ENCODE measurements at places on chromosomes 3 and 15.

DNA sequence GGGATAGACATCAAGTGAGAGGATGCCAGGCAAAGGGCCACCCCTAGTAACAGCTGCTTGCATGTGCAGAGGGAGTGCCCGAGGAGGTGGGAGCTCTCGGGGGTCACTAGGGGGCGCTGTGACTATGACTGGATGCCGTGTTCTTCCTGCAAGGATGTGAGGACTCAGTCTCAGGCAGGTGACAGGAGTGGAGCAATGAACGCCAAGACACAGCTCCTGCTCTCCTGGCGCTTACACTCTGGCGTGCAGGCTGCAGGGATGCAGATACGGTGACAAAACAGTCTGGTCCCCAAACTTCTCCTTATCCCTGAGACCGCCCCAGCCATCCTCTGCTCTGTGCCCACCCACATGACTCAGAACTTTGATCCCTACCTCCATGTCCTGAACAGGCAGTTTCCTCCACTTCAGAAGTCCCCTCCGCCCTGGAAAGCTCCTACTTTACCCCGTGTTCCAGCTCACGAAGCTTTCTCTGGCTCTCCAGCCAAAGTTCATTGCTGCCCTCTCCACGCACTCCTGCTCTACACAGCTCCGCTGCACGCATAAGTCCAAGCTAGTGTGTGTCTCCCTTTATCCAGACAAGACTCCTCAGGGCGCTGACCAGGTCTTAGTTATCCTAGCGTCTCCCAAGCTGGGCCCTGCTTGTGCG lies 14.7 kb downstream of the RHOV start:
- peak; percentile 69 for DNase-seq
- no peaks in the 10 kb centered on the region for H3K36me3 ChIP-seq
- H3K4me3 ChIP-seq: no peak overlapping the region

GRCh38 chr3:110743202-110743601 lies 328.4 kb upstream of the NECTIN3 start:
- DNase-seq: no peak
- no peak overlapping the region for H3K27ac ChIP-seq
- H3K4me1 ChIP-seq: no peaks in the 10 kb centered on the region
- H3K4me3 ChIP-seq: no peak overlapping the region

DNA sequence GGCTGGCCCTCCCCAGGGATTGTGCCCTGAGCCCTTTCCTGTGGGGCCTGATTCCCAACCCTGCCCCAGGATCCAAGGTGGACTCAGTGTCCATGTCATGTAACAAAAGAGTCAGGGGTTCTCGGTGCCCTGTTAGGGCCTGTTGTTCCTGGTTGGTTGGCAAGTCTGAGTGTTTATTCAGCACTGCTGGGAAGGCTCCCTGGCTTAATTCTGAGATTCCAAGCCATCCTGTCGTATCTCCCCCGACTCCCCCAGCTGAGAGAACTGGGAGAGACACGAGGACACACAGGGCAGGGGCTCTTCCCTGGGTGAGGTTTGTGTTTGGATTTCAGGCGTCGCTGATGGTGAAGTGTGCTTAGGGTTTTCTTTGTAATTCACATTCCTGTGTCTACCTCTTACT lies 78.3 kb downstream of the EEFSEC start:
- H3K4me3 ChIP-seq: no peak overlapping the region
- H3K36me3 ChIP-seq: no peaks in the 10 kb centered on the region
- H3K27me3 ChIP-seq: no peaks in the 10 kb centered on the region
- DNase-seq: peak; percentile 8

DNA sequence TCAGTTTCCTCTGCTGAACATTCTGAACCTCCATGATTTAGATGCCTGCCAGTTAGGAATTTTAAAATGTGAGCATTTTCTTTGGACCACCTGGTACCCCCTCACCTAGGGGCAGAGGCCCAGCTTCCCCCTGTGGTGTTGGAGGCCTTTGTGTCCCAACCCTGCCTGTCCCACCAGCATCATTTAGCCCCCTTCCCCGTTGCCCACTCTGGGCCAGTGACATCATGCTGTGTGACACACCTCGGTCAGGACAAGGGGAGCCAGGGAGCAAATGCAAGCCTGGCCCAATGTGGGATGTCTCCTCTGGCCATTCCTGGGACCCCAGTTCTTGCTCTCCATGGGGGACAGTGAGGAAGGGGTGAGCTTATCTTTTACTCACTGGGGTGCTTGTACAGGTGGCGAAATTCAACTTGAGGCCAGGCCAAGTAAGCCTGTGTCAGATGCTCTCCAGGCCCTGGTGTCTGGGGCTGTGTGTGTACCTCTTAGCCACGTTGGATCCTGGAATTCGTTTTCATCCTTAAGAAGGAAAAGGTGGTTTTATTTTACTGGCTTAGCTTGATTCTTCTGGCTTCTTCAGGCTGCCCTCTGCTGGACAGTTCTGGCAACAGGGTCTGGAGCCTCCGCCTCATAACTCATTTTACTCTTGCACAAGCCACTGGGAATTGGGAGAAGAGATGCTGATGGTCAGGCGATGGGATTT lies 49.7 kb upstream of the MYZAP start:
- H3K4me1 ChIP-seq: peaks cover 21% of the 10 kb centered on the region
- no peak overlapping the region for H3K27ac ChIP-seq
- no peak for DNase-seq
- H3K27me3 ChIP-seq: no peaks in the 10 kb centered on the region
- H3K4me3 ChIP-seq: no peak overlapping the region

- H3K27me3 ChIP-seq: no peaks in the 10 kb centered on the region
- no peaks in the 10 kb centered on the region for H3K4me1 ChIP-seq
- no peaks in the 10 kb centered on the region for H3K36me3 ChIP-seq
- H3K27ac ChIP-seq: no peak overlapping the region
- no peak for DNase-seq
These were observed 1.3 kb upstream of the PRR20G start for GRCh38 chr3:127288921-127289705.

GRCh38 chr3:46651084-46651483 lies 38.8 kb downstream of the FAM240A start:
- H3K27me3 ChIP-seq: no peaks in the 10 kb centered on the region
- H3K27ac ChIP-seq: no peak overlapping the region
- H3K4me1 ChIP-seq: no peaks in the 10 kb centered on the region
- H3K36me3 ChIP-seq: no peaks in the 10 kb centered on the region
- H3K4me3 ChIP-seq: no peak overlapping the region

- H3K4me1 ChIP-seq: peaks cover 3% of the 10 kb centered on the region
- no peak overlapping the region for H3K27ac ChIP-seq
- peaks cover 39% of the 10 kb centered on the region for H3K36me3 ChIP-seq
- no peak overlapping the region for H3K4me3 ChIP-seq
These were observed 32.0 kb downstream of the RUVBL1 start for GRCh38 chr3:128091586-128091985.

All from spinal cord (tissue), 10 donors.